ENCODE measurements at places on chromosomes 1 and 21.

GRCh38 chr1:113813218-113813617, 942 bp upstream of the RSBN1 start:
- no peak for DNase-seq

DNA sequence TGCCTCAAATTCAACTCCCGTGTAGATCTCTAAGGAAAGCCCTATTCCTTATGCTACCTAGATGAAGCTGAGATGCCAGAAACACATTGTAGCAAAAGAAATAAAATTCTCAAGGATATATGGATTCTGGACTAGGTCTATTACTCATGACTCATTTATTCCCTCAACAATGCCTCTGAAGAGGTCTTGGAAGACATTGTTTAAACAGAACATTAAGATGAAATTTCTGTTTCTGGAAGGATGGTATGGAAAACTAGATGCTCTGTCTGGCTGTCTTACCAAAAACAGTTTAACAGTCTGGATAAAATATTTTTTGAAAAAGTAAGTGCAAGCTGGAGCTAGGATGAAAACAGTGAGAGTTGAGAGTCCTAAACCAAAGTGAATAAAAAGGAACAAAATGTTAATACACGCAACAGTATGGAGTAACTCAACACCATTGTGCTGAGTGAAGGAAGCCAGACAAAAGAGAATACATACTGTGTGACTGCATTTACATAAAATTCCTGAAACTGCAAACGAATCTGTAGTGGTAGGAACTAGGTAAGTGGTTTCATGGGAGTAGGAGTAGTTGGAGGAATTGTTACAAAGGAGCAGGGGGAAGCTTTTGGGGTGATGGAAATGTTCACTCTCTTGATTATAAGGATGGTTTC, 59.3 kb upstream of the GNG12 start:
- no peak for DNase-seq

DNA sequence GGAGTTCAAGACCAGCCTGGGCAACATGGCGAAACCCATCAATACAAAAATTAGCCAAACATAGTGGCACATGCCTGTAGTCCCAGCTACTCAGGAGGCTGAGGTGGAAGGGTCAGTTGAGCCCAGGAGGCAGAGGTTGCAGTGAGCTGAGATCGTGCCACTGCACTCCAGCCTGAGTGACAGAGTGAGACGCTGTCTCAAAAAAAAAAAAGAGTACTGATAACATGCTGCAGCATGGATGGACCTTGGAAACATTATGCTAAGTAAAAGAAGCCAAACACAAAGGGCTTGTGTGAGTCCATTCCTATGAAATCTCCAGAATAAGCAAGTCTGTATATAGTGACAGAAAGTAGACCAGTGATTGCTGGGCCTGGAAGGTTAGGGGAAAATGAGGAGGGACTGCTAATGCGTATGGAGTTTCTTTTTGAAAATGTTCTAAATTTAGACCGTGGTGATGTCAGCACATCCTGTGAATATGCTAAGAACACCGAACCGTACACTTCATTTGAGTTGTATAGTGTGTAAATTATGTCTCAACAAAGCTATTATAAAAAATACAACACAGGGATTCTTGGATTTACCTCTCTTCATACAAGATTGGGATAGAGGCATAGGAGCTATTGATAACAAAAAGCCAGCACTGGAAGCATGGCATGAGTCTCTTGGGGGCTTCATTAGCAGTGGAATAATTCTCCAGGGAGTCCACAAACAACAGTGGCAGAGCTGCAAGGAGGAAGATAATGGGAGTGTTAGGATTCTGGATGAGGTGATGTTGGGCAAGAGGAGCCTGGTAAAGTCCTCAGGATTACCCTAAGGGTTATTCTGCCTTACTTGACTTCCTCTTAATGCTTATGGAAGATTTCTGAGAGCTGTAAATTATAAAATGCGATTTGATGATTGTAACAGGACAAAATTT, 73.5 kb downstream of the TTC3 start:
- no peak for DNase-seq

DNA sequence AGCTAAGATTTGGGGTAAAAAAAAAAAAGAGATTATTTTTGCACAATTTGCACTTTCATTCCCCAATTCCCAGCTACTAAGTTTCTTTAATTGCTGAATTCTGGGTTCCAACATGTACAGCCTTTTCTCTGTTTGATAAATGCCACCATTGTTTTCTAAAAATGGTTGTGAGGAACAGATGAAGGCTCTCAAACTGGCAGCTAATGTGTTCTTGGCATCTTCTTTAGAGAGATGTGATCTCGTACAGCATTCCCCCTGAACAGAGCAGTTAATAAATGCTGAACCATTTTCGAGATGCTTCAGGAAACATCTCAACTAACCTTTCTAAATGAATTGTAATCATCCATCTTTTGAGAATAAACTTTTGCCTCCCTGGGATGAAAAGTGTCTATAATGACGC, 107.9 kb upstream of the DYNLT5 start:
- no peak for DNase-seq

- no peak for DNase-seq
Measured at GRCh38 chr1:220979371-220979770, 100.1 kb downstream of the HLX start.

- peak; percentile 86 for DNase-seq
Measured at GRCh38 chr1:116918714-116919357, 9.1 kb downstream of the PTGFRN start.

GRCh38 chr1:174258148-174258550, 98.8 kb downstream of the RABGAP1L start:
- peak; percentile 46 for DNase-seq
